CD4-positive, alpha-beta T cell treated with Interleukin-4 for 4 hours (primary cell): ENCODE measurements at places on chromosomes 2 and 18.

DNA sequence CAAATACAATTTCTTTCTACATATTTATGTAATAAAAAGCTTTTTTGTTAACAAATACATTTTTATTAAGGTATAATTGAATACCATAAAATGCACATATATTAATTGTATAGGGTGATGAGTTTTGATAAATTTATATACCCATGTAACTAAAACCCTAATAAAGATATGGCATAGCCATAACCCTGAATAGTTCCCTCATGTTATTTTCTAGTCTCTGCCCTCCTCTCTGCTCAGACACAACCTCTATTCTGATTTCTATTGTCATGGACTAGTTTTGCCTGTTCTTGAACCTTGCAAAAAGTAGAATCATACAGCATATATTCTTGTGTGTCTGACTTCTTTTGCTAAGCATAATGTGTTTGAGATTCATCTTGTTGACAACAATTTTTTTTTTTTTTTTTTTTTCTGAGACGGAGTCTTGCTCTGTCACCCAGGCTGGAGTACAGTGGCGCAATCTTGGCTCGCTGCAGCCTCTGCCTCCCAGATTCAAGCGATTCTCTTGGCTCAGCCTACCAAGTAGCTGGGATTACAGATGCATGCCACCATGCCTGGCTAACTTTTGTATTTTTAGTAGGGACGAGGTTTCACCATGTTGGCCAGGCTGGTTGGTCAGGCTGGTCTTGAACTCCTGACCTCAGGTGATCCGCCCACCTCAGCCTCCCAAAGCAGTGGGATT lies 38.6 kb upstream of the ZNF512 start:
- no peak for DNase-seq

- DNase-seq, result no peak
Measured at GRCh38 chr2:74700643-74701372, 46.8 kb downstream of the SEMA4F start.

DNA sequence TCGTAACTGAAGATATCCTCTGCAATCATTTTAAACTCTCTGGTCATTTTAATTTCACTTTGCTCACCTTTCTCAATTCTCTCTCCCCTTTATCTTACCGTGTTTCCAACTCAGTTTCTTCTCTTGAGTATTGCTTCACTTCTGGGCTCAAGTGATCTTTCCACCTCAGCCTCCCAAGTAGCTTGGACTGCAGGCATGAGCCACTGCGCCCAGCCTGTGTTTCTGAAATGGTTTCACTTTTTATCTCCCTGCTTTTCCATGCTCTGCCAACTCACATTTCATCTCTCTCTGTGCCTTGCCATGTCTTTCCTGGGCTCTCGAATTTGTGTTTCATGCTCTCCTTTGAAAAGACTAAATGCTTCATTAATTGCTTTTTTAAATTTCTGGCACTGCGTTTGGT lies 30.5 kb upstream of the TMEM131 start:
- no peak for DNase-seq

GRCh38 chr2:148167241-148167766 lies 146.4 kb downstream of the MBD5 start:
- no peak for DNase-seq

GRCh38 chr2:73701968-73702665 lies 35.0 kb downstream of the TPRKB start:
- no peak for DNase-seq
